ENCODE measurements at places on chromosomes 11 and 22.

DNA sequence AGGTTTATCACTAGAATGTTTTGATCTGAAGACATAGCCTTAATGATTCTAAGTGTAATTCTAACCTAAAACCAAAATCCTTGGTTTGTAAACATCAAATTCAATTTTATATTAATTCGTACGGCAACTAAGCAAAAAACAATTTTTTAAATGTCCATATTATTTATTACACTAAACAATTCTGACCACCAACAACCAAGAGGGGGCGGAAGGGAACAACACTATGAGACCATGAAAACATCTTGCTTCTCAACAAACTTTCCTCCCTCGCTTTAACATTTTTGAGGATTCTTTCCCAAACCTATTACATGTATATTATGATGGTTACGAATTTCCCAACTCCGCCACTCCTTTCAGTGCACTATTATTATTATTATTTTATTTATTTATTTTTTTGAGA, 6.5 kb upstream of the UCP2 start:
- DNase-seq: no peak

GRCh38 chr11:116791002-116791812, 472 bp downstream of the APOA5 start:
- peak; percentile 74 for DNase-seq

DNA sequence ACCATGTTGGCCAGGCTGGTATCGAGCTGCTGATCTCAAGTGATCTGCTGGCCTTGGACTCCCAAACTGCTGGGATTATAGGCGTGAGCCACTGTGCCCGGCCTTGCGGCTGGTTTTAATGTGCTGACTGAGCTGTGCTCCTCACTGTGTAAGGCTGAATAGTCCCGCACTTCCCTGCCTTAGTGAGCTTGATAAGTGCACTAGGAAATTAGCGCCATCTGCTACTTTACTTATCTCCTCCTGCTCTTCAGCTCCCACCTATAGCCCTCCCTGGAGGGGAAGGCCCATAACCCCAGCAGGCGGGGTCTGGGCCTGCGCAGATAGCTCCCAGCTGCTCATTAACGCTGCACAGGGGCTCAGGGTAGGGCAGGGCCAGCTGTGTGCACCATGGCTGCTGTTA, 49.4 kb downstream of the CLMP start:
- DNase-seq: no peak

DNA sequence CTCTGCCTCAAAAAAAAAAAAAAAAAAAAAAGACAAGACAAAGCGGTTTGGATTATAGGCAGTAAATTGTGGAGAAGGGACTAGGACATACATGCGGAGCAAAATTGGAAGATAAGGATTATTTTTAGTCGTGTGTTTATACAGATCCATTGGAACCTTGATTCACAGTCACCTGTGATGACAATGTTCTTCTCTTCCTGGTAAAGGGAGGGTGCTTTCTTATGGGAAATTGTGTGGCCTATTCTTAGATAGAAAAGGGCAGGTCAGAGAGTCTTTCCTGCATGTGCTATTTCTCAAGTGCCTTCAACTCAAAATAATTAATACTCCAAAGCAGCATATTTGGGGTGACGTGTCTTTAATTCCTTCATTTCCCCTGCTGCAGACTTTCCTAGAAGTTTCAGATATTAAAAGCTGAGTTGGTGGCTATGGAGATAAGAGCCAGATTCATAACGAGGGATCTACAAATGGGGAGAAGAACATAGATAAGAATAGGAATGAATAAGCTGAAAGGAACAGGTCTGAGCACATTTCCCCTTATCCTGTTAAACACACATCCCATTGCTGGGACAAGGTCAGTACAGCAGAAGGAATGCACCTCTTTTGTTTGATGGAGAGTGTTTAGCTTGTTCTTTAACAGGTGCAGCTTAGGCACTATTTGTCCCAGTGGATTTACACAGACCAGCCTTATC, 22.5 kb downstream of the GSTT2B start:
- DNase-seq: no peak

- DNase-seq: no peak
Observed at GRCh38 chr22:22099194-22099486, 116.6 kb upstream of the TOP3B start.

GRCh38 chr11:82731691-82732277, 1.9 kb downstream of the FAM181B start:
- no peak for DNase-seq

GRCh38 chr11:44600261-44600660, 34.8 kb downstream of the CD82 start:
- no peak for DNase-seq

DNA sequence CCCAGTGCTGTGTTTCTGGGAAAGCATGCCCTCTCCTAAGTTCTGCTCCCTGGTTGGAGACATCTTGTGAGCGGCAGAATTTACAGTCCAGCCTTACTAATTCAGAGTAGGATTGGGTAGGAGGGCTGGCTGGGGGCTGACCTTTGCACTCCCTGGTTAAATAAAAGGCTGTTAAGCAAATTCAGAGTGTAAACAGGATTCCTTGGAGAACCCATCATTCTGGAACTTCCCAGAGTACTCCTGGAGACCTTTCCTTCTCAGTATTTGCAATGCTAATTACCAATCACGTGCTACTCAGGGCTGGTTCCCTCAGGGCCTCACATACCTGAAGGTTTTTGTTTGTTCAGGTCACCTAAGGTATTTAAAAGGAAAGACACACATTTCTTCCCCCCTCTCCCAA, 340.2 kb downstream of the TBC1D22A start:
- DNase-seq: no peak

GRCh38 chr22:40480996-40481395, 110.6 kb downstream of the SGSM3 start:
- DNase-seq: no peak

DNA sequence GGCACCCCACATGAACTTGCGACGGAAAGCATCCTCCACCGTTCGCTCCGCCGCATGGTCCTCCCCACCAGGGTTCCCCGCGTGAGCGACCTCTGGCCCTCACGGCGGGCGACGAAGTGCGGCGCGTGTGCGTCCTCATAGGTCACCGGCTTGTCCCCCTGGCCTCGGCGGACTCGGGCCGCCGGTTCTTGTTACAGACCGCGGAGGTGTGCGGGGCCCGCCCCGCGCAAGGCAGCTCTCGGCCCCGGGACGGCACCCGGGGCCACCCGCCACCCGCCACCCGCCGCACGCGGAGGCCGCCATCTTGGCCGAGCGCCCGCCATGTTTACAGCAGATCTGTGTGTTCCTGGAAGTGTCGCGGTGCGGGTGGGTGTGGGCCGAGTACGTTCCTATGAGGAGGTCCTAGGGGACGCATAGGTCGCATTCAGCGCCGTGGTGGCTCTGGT, 3.5 kb upstream of the IFITM2 start:
- DNase-seq: no peak

- DNase-seq: no peak
Observed at GRCh38 chr11:96024666-96025065, 100.8 kb upstream of the MTMR2 start.

DNA sequence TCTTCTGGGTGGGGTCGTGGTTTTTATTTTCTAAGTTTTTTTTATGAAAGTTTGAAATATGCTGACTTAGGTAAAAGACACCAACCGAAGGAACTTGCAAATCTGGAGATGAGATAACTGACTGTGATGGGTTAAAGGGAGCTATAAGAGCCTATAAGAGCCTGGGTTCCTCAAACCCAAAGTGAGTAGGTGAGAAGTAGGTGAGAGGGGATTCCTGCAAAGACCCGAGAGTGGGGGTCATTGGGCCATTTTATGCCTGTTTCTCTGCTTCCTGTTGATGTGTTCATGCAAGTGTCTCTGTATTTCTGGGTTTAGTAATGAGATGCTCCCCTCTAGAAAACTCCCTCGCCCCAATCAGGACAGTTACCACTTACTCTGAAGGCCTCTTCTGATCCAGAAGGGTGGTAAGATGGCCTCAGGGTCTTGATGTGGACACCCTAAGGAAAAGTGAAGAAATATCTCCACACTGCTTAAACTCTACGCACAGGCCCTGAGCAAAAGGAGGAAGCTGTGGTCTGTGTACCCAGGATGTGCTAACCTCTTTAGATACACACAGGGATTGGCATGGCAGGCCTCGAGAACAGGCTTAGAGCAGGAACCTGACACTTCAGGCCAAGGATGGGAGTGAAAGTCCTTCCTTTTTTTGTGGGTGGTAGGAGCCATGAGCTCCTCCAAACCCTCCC, 1.8 kb downstream of the FLI1 start:
- DNase-seq: peak; percentile 58

GRCh38 chr11:76239483-76240160, 33.3 kb upstream of the WNT11 start:
- no peak for DNase-seq

DNA sequence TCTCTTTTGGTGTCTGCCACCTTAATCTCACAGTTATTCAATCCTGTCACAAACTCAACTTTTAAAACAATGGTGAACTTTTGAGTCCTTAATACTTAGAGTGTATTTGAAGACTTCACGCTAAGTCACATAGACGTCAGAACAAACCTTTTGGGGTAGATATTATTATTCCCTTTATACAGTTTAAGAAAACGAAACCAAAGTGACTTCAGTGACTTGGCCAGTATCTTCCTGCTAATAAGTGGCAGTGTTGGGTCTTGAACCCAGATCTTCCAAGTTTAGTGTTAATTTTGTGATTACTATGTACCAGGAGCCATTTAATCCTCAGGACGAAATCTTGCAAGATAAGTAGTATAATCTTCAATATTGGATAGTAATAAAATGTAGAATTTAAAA, 691 bp downstream of the CEP295 start:
- DNase-seq: no peak

DNA sequence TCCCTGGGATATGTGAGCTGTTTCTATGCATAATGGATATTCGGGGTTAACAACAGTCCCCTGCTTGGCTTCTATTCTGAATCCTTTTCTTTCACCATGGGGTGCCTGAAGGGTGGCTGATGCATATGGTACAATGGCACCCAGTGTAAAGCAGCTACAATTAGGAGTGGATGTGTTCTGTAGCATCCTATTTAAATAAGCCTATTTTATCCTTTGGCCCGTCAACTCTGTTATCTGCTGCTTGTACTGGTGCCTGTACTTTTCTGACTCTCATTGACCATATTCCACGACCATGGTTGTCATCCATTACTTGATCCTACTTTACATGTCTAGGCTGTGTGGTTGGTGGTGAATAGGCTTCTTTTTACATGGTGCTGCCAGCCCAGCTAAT, 1.3 kb downstream of the TUG1 start:
- no peak for DNase-seq

- DNase-seq: no peak
Observed at GRCh38 chr11:9069862-9070470, 21.4 kb downstream of the SCUBE2 start.

GRCh38 chr11:67050139-67050538, 6.5 kb upstream of the RHOD start:
- DNase-seq: no peak

All from CD8-positive, alpha-beta memory T cell (primary cell).